Stimulated activated CD4-positive, alpha-beta T cell treated with anti-CD3 and anti-CD28 coated beads, Interleukin-12 subunit alpha, Interleukin-12 subunit beta, amount 100 ng/mL, for 24 hours (primary cell): ENCODE measurements at places on chromosomes 2 and 18.

DNA sequence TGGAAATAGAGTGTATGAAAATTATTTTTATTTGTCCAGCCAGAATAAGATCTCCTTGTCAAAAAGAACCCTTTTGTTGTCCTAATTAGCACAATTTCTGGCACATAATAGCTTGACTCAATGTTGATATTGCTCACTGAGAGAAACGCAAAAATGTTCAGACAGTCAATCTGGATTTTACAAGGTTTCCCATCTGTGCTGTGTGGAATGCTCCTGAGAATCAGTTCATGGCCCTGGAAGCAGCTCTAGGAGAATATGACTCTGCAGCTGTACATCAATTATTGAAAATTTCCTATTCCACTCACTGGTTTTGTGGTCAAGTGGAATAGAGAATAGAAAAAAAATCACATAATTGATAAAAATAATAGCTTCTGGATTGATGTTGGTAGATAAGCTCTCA, 1582.9 kb upstream of the NXPH2 start:
- DNase-seq: no peak

DNA sequence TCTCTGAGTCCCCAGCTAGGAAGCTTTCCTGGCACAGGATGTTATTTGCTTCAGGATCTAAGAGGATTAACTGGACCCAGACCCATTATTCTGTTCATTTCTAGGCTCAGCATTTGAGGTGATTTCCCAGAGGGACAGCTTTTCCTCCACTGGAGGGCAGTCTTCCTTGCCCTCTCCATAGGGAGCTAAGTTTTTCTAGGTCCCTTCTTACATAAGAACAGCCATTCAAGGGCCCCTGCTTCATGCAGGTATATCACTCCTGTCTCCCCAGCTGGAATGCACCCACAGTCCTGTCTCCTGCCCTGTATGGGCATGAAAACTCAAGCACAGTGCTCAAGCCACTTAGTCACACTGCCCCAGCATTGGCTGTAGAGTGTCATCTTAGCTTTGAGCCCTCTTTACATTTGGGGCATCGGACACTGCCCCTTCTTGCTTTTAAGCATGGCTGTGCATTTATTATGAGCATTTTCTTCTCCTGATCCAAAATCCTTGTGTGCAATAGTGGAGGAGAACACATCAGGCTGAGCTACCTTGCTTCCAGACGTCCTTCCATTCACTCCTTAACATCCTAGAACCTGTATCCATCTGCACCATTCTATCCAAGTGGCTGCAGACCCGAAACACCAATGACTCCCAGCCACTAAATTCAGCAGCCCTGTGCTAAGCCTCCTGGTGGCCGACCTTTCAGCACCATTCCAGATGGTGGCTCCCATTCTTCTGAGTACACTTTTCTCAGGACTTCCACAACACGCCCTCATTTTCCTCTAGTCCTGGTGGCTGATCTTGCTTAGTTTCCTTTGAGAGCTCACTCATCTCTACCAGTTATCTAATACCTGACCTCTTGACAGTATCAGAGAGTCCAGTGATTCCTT, 80.0 kb downstream of the COPS8 start:
- DNase-seq: no peak

DNA sequence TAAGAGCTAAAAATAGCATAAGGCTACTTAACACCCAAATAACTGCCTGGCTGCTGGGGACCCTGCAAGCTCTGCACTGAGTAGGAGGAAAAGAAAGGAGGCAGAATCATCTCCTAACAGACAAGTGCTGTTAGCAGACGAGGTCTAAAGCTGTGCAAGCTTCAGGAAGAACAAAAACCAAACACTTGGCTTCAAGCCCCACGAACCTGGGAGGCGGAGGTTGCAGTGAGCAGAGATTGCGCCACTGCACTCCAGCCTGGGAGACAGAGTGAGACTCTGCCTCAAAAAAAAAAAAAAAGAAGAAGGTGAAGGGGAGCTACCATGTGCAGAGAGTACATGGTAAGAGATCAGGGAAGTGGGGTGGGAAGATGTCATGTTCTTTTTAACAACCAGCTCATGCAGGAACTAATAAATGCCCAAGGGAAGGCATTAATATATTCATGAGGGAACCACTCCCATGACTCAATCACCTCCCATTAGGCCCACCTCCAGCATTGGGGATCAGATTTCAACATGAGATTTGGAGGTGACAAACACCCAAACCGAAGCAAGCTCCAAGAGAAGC, 28.8 kb upstream of the INO80C start:
- no peak for DNase-seq

GRCh38 chr2:160583146-160583535, 89.5 kb upstream of the RBMS1 start:
- no peak for DNase-seq

- DNase-seq: peak; percentile 67
Measured at GRCh38 chr2:9782197-9782719, 61.0 kb upstream of the TAF1B start.

DNA sequence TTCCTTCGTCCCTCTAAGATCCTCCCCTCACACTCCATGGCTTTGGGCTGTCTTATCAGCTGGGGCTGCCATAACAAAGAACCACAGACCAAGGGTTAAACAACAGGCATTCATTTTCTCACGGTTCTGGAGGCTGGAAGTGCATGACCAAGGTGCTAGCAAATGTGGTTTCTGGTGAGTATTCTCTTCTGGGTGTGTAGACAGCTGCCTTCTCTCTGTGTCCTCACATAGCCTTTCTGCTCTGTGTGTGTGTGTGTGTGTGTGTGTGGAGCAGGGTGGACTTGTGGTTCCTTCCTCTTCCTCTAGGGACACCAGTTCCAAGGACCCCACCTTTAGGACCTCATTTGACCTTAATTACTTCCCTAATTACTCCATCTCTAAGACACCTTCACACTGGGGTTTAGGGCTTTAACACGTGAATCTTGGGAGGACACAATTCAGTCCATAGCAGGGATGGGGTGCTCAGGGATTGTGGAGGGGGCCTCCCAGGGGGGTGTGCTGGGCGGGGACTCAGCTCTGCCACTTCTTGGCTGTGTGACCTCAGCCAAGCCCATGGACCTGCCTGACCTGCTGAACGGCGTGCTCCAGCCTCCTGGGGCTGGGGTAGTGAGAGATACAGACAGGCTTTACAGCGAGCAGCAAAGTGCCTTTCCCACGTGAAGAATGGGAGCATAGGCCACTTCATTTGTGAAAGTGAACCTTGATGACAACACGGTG, 38.0 kb downstream of the ACKR3 start:
- no peak for DNase-seq

GRCh38 chr2:218895326-218895725, 14.7 kb downstream of the WNT10A start:
- DNase-seq: no peak

DNA sequence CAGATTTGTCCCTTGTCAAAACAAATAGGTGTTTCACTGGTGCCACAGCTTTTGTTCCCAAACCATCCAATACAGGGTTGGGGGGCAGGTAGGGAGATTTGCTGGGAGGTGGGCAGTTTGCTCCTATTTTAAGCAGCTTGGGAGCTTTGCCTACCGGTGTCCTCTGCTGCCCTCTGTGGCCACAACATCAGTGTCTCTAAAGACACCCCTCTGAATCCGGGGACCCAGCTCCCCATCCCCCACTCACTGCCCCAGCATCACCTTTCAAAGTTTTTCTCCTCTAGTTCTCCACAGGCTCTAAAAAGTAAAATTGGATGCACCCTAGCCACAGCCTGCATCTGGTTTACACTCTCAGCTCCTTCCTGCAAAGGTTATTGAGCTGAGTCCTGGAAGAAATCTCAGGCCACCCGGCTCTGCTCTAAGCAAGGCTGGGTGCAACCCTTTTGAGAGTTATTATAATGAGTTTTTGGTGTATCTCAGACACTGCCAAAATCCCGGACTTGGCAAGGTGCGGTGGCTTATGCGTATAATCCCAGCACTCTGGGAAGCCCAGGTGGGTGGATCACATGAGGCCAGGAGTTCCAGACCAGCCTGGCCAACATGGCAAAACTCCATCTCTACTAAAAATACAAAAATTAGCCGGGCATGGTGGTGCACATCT, 2.9 kb upstream of the EPAS1 start:
- no peak for DNase-seq

DNA sequence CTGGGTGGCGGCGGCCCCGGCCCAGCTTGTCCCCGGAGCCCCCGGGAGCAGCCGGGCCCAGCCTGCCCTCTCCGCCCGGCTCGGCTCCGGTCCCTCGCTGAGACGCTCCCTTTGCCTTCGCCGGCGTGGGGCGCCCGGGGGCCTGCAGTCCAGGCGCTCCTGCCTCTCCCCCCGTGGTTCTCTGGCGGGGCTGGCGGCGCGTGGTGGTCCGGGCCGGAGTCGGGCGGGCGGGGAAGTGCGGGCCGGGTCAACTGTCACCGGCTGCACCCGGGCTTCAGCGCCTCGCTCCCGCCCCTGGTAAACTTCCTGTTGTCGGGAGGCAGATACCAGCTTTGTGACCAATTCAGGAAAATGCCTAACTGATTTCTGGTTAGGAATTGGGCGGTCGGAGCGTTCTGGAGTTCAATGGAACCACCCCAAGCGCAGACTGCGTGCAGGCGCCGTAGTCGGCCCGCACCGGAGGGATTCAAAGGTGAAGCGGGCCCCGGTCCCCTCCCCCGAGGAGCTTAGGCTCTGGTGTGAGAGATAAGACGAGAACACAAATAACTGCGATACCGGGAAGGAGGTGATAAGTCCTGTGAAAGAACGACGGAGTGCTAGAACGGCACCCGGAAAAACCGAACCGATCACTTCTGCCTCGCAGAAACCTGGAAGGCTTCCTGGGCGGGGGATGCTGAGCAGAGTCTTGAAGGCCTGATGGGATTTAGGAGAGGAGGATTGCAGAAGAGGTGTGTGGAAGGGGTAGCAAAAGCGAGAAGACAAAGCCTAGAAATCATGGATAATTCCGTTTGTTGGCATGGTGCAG, 891 bp downstream of the CAB39 start:
- peak; percentile 21 for DNase-seq

- no peak for DNase-seq
Measured at GRCh38 chr18:48819781-48820482, 130.8 kb downstream of the SMAD7 start.

DNA sequence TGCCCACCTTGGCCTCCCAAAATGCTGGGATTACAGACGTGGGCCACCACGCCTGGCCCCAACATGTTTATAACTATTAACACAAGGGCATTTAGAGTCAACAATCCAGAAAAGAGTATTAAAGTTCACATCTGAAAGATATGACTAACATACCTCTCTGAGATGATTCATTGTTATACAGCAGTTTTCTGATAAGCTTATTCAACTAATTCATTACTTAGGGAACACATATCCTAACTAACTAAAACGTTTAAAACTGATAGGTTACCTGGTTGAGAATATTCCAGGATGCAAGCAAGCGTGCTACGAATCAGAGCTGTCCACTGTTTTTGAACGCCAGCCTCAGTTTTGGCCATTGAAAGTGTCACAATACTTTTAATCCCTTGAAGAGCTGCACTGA, 34.0 kb upstream of the STRN start:
- no peak for DNase-seq

GRCh38 chr2:20602803-20603202, 48.1 kb downstream of the HS1BP3 start:
- DNase-seq: no peak

DNA sequence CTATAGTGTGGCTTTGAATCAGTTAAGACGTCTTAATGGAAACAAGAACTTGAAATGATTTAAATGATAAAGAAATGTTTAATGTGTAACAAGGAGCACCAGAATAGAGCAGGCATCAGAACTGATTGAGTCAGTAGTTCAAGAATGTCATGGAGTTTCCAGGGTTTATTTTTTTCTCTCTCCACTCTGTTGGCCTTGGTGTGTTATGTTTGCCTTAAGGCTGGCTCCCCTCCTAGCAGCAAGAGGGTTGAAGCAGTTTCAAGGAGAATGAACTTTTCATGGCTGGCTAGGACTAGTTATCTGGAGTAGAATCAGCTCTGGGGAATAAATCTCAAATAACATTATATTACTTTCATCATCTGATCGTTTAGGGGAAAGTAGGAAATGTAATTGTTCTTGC, 13.4 kb upstream of the GLS start:
- no peak for DNase-seq

DNA sequence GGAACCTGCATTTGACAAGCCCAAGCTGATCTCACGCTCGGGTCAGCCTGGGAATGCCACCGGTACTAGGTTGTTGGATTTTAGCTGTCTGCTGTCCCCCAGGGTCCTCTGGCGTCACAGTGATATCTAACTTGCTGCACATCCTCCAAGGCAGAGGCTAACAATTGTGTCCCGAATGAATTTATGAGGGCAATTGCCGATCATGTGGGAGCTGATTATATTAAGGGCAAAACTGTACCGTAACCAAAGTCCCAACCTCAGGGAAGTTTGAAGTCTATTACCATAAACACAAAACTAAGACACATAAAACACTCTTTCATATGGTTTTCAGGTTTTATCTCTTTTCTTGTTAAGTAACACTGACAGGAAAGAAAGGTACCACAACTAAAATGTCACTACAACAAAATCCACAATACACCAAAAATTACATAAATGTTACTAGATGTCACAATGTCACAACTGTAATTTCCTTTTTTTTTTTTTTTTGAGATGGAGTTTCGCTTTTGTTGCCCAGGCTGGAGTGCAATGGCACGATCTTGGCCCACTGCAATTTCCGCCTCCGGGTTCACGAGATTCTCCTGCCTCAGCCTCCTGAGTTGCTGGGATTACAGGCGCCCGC, 6.7 kb downstream of the UXS1 start:
- no peak for DNase-seq

GRCh38 chr2:28446531-28446930, 49.3 kb upstream of the PLB1 start:
- no peak for DNase-seq

DNA sequence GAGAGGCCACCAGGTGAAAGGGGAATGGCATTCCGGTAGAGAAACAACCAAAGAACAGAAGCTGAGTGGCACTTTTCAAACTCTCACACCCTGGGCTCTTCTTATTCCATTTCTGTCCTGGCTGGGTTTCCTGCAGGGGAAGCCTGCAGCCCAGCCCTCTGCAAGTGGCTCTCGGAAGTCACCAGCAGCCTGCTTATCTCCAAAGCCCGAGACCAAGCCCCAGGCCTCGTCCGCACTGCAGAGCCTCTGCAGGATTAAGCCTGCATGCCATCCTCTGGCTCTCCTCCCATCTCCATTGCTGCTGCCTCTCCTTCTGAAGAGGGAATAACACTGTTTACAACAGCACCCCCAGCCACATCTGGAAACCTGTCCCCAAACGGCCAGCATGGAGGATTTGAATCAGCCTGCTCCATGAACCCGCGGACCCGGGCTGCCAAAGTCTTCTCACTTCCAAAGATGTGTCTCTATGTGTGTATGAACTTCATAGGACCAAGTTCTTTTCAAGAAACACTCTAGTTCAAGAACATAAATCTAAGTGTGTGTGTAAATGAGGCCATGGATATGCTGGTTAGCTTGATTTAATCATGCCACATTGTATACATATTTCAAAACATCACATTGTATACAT, 54.2 kb downstream of the DIPK1C start:
- DNase-seq: no peak
